ENCODE measurements at places on chromosomes 6 and 20.

GRCh38 chr20:38133680-38134426 lies 31.2 kb downstream of the TGM2 start:
- no peak for DNase-seq

DNA sequence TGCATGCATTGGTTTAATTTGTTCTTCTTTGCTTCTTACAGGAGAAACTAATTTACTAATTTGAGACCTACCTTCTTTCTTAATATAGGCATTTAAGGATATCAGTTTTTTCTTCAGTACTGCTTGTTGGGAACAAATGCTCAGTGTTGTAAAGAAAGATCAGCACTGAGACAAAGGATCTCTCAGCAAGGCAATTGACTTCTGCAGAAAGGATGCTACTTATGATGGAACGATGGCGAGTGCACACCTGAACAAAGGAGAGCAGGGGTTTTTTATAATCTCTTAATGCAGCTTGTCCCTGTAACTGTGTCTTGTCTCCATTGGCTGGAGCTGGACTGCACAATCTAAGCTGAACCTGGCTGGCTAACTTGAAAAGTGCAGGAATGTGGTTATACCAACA lies 64.2 kb downstream of the RPP21 start:
- DNase-seq, result no peak

- DNase-seq, result no peak
These were observed 40.2 kb upstream of the TRAM2 start for GRCh38 chr6:52617087-52617486.

GRCh38 chr20:40464731-40465208 lies 224.3 kb downstream of the MAFB start:
- no peak for DNase-seq

DNA sequence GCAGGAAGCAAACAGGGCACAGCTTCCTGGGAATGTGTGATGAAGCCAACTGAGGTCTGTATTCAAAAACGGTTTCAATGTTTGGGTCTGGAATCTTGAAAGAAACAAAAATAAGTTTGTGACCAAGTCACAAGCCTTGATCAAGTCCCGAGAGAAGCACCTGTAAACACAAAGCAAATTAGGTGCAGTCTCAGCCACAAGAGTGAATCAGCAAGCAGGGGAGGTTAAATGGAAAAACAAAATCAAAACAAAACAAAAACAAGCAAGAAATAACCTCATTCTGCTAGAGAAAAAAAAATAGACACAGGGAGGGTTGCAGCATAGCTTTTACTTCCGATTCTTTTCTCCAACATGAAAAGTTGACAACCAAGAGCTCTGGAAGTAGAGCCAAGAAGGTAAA lies 201.7 kb downstream of the CLIC5 start:
- no peak for DNase-seq

DNA sequence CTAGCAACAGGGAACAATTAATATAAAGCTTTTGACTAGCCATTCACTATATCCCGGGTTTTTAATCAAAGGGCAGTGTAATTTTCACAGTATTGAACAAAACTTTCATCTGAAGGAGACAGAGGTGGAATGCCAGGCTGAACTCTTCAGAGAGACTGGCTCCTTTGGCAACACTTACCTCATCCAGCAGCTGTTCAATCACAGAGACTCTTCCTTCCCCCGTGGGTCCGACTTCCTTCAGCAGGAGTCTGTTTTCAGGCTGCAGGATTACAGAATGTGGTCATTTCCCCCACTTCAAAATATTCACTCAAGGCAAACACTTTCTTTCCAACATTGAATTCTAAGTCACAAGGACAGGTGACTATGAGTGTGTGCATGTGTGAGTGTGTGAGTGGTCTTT lies 76.6 kb downstream of the DZANK1 start:
- DNase-seq, result no peak

All from stimulated activated CD4-positive, alpha-beta T cell treated with anti-CD3 and anti-CD28 coated beads, Interleukin-12 subunit alpha, Interleukin-12 subunit beta, amount 100 ng/mL, for 24 hours (primary cell).